ENCODE measurements at places on chromosomes 2 and 18.

GRCh38 chr2:25566694-25567093 lies 106.7 kb downstream of the DTNB start:
- no peak overlapping the region for H3K4me3 ChIP-seq
- peaks cover 20% of the 10 kb centered on the region for H3K36me3 ChIP-seq
- peak overlapping the region; percentile 95 for H3K27ac ChIP-seq
- H3K4me1 ChIP-seq, result peaks cover 30% of the 10 kb centered on the region
- peaks cover 3% of the 10 kb centered on the region for H3K27me3 ChIP-seq

DNA sequence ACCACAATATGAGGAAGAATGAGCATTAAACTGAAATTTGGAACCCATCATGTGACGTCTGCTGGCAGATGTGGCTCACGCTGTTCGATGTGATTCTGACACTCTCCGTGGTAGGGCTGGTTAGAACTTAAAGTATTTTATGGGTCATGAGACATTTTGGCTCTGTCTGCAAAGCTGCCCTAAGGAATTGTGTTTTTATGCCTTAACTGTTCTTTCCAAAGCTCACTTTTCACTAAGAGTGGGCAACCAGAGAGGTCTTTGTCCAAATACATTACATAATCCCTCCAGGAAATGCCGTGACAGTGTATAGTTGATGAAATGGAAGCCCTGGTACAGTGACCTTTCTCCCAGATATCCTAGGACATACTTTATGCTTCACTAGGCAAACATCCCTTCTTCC lies 119.1 kb downstream of the AQP4 start:
- H3K27me3 ChIP-seq, result peaks cover 18% of the 10 kb centered on the region
- no peak overlapping the region for H3K4me3 ChIP-seq
- peaks cover 31% of the 10 kb centered on the region for H3K4me1 ChIP-seq
- H3K27ac ChIP-seq, result no peak overlapping the region
- H3K36me3 ChIP-seq, result no peaks in the 10 kb centered on the region

- H3K27me3 ChIP-seq, result no peaks in the 10 kb centered on the region
- no peak overlapping the region for H3K27ac ChIP-seq
- peak; percentile 10 for DNase-seq
Measured at GRCh38 chr2:13745330-13745729, 887.2 kb upstream of the LRATD1 start.

GRCh38 chr2:17604050-17604449 lies 63.6 kb downstream of the VSNL1 start:
- H3K27ac ChIP-seq, result no peak overlapping the region
- no peak overlapping the region for H3K4me3 ChIP-seq
- peaks cover 3% of the 10 kb centered on the region for H3K27me3 ChIP-seq
- no peaks in the 10 kb centered on the region for H3K36me3 ChIP-seq

GRCh38 chr2:135825550-135826176 lies 11.3 kb downstream of the LCT start:
- H3K36me3 ChIP-seq, result no peaks in the 10 kb centered on the region
- DNase-seq, result no peak
- no peak overlapping the region for H3K27ac ChIP-seq
- H3K4me3 ChIP-seq, result no peak overlapping the region

DNA sequence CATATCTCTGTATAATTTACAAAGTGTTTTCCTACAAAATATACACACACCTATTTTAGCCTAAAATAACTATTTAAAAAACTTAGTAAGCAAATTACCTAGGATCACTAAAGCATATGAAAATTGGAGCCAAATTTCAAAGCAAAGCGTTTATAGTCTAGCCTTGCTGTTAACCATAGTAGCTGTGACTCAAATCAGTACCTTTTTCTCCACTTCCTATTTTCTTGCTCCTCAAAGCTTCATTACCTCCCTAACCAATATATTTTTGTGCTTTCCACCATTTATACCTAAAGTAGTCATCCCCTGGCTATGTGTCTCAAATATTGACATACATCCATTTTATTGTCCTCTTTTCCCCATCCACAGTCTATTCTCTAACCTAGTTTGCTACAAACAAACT lies 73.1 kb downstream of the ERBB4 start:
- H3K27me3 ChIP-seq, result peaks cover 8% of the 10 kb centered on the region
- no peak for DNase-seq
- H3K4me1 ChIP-seq, result no peaks in the 10 kb centered on the region
- H3K36me3 ChIP-seq, result no peaks in the 10 kb centered on the region

GRCh38 chr2:65630643-65631042 lies 198.2 kb upstream of the SPRED2 start:
- no peaks in the 10 kb centered on the region for H3K4me1 ChIP-seq
- DNase-seq, result no peak
- H3K36me3 ChIP-seq, result no peaks in the 10 kb centered on the region
- peaks cover 7% of the 10 kb centered on the region for H3K27me3 ChIP-seq
- H3K27ac ChIP-seq, result no peak overlapping the region
- H3K4me3 ChIP-seq, result no peak overlapping the region

DNA sequence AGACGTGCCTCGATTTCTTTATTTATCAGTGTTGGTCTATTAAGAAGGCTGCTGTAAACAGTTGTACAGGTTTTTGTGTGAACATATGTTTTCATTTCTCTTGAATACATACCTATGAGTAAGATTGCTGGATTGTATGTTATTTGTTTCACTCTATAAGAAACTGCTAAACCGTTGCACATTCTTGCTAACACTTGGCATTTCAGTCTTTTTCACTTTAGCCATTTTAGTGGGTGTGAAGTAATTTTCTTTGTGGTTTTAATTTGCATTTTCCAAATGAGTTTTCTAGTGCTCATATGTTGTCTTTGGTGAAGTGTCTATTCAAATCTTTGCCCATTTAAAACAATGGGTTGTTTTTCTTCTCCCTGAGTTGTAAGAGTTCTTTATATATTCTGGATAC lies 221.5 kb upstream of the SMAD7 start:
- H3K4me1 ChIP-seq, result peaks cover 39% of the 10 kb centered on the region
- H3K27ac ChIP-seq, result no peak overlapping the region
- H3K4me3 ChIP-seq, result no peak overlapping the region
- H3K36me3 ChIP-seq, result no peaks in the 10 kb centered on the region
- H3K27me3 ChIP-seq, result no peaks in the 10 kb centered on the region

DNA sequence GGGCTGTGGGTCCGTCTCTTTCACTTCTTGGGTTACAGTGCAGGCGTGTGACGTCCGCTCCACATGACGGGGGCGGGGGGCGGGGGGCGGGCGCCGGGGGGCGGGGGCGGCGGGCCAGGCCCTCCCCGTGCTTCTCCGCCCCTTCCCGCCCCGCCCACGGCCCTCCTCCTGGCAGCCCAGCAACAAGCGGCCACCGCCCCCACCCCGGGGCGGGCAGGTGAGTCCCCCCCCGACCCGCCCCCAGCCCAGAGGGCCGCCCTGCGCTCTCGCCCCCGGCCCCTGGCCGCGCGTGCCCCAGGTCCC lies 3.6 kb downstream of the ZNF516 start:
- peak overlapping the region; percentile 94 for H3K4me3 ChIP-seq
- H3K4me1 ChIP-seq, result peaks cover 44% of the 10 kb centered on the region
- no peaks in the 10 kb centered on the region for H3K27me3 ChIP-seq

GRCh38 chr2:10441948-10442347 lies 6.2 kb downstream of the ODC1 start:
- H3K36me3 ChIP-seq, result peaks cover 54% of the 10 kb centered on the region
- H3K4me3 ChIP-seq, result no peak overlapping the region
- DNase-seq, result no peak
- no peaks in the 10 kb centered on the region for H3K27me3 ChIP-seq
- H3K4me1 ChIP-seq, result peaks cover 14% of the 10 kb centered on the region
- peak overlapping the region; percentile 27 for H3K27ac ChIP-seq

- peaks cover 11% of the 10 kb centered on the region for H3K27me3 ChIP-seq
- H3K36me3 ChIP-seq, result no peaks in the 10 kb centered on the region
- H3K27ac ChIP-seq, result peak overlapping the region; percentile 27
- H3K4me1 ChIP-seq, result peaks cover 26% of the 10 kb centered on the region
- no peak for DNase-seq
Measured at GRCh38 chr18:814300-815084, 2.5 kb upstream of the YES1 start.

DNA sequence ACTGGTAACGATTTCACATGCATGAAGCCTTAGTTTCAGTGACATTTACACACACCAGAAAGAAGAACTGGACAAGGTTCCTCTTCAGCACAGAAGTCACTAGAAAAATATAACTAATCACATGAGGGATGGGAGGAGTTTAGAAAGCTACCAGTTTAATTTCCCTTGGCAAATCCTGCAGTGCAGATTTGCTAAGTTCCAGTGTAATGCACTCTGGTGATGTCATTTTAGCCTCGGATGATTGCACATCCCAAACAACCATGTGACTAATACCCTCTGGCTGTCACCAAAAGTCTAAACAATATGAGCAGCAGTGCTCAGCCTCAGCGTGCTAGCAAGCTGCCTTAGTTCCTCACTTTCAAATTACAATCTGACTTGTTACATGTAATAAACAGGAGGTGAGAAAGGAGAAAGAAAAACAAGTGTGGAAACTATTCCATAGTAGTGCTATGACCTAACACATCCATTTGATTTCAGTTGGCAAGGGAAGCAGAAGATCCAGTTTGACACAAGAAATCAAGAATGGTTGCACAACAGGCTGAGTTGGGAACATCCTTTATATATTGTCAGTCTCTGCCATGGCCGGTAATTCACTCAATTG lies 35.3 kb upstream of the PPP1CB start:
- peaks cover 23% of the 10 kb centered on the region for H3K4me1 ChIP-seq
- H3K4me3 ChIP-seq, result no peak overlapping the region
- no peaks in the 10 kb centered on the region for H3K36me3 ChIP-seq
- peaks cover 2% of the 10 kb centered on the region for H3K27me3 ChIP-seq
- peak overlapping the region; percentile 29 for H3K27ac ChIP-seq

DNA sequence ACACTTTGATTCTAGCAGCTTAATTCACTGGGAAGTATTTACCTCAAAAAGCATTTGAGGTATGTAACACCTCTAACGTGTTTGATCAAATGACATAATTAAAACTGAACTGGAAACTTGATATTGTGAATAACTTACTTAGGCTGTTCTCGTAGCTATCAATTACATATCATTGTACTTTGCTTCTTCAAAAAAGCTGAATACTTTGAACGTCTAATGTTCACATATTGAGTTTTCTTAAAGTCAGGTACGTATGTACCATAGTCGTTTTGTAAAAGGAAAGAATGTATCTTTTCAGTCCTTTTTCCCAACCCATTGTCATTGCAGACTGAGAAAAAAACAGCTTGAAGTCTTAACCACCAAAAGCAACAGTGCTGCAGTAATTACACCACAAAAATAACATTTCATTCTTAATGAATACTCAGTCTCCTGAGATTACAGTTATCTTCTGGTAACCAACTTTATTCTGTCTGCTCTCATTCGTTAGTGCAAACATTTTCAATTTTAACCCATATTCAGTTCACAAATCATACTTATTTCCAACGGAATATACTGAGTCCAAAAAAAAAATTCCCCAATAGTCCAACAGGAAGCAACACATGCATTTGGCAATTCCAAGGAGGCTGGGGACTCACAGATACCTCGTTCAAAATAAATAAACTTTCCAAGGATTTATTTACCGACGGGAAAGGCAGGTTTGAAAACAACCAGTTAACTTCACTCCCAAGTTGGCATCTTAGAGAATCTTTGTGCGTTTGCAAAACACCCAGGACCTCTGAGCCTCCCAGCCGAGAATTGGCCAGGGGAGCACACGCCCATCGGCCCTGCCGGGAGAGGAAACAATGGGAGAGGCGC lies 1.1 kb downstream of the CHN1 start:
- H3K4me3 ChIP-seq, result peak overlapping the region; percentile 95
- H3K27ac ChIP-seq, result peak overlapping the region; percentile 97
- peaks cover 51% of the 10 kb centered on the region for H3K4me1 ChIP-seq
- H3K36me3 ChIP-seq, result no peaks in the 10 kb centered on the region
- DNase-seq, result no peak

GRCh38 chr2:16852651-16853050 lies 187.0 kb upstream of the CYRIA start:
- H3K4me3 ChIP-seq, result no peak overlapping the region
- no peak overlapping the region for H3K27ac ChIP-seq
- no peaks in the 10 kb centered on the region for H3K36me3 ChIP-seq
- no peaks in the 10 kb centered on the region for H3K4me1 ChIP-seq

DNA sequence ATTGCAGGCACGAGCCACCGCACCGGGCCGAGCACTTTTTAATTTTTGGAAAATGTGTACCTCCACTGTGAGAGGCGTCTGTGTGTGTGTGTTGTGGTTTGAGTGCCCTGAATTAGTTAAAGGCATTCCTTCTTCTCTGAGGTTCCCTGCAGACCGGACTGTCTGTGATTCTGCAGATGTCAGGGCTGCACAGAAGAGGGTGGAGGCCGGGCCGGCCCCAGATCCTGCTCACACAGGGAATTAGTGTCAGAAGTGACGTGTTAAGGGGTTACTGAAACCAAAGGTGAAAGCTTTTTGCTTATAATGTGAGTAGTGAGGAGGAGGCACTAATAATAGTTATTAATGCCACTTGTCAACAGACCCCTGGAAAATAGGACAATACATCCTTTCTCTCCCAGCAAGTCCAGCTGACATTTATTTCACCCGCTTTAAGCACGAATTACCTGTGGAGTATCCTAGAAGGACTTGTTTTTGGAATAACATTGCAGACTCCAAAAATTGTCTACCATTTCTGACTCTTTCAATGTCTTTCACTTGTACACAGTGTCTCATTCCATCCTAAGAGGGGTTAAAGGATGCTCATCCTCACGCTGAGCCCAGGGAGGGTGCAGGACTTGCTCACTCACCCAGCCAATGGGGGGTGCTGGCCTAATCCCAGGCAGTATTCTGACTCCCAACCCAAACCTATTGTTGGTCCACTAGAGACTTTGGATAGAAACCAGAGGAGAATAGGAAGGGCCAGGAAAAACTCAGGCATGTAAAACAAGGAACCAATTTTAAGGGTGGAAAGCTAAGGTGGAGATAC lies 16.2 kb downstream of the ARHGAP25 start:
- no peak overlapping the region for H3K4me3 ChIP-seq
- H3K27me3 ChIP-seq, result peaks cover 8% of the 10 kb centered on the region
- DNase-seq, result no peak
- no peak overlapping the region for H3K27ac ChIP-seq
- peaks cover 6% of the 10 kb centered on the region for H3K4me1 ChIP-seq
- H3K36me3 ChIP-seq, result no peaks in the 10 kb centered on the region

DNA sequence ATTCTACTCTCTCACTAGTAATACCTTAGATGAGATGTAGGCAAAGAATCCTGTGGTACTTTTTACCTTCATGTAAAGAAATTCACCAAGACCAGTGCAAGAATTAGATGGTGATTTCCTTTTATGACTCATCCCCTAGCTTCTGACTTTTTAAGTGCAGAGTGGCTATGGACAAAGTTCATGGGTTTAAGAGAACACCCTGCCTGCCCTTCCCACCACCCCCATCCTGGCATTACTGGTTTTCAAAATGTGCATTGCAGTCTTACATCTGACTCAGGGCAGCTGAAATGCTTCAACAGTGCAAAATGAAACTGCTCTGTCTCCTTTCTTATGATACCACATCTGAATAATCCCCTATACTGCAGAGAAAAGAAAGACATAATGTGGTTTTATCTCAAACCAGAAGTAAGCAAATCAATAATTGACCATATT lies 22.6 kb downstream of the MAIP1 start:
- H3K36me3 ChIP-seq, result peaks cover 19% of the 10 kb centered on the region
- H3K4me1 ChIP-seq, result peaks cover 17% of the 10 kb centered on the region
- H3K27me3 ChIP-seq, result no peaks in the 10 kb centered on the region
- no peak overlapping the region for H3K27ac ChIP-seq
- DNase-seq, result no peak

GRCh38 chr2:158730621-158731140 lies 64.4 kb upstream of the DAPL1 start:
- no peaks in the 10 kb centered on the region for H3K36me3 ChIP-seq
- H3K4me3 ChIP-seq, result no peak overlapping the region
- no peaks in the 10 kb centered on the region for H3K27me3 ChIP-seq
- DNase-seq, result no peak

Measured in nephron progenitor cell (in vitro differentiated cells).